ENCODE measurements at places on chromosomes 2 and 18.

DNA sequence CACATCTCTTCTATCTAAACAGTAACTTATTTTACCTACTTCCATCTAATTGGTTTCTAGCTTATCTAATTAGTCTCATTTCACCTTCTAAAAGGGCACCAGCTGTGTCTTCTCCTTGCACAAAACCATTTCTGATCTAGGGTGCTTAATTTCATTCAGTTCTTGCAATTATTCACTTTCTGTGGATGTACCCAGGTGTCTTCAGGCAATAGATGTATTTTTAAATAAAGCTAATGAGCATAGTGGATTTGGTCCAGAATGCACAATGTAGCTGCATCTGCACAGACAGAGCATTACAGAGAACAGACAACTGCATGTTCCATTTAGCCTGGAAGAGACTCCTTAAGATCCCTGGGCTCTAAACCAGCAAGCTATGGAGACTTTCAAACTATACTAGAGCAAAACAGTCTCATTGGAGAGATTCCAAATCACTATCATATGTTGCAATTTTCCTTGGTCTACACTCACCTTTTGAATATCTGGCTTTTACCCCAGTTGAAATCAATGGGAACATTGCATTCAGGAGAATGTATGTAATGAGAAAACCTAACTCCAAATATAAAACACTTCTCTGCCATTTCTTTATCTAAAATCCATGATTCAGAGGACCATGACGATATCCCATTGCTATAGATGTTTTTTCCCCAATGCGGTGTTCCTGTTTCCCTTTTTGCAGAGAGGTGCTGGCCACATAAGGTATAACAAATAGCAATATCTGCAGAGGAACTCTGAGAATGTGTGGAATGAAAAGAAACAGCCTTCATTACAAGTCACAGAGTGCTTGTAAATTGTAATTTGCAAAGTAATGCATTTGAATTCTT is 3.5 kb upstream of the RFX8 start:
- no peak for DNase-seq

- no peak for DNase-seq
Observed at GRCh38 chr2:168997794-168998193, 33.3 kb downstream of the ABCB11 start.

- no peak for DNase-seq
Observed at GRCh38 chr2:43838560-43839267, at the start of the genes ABCG5 and ABCG8. TSS of gene ABCG5 (minus strand) at chr2:43838839. CDS start at chr2:43838679, 160 bp downstream. TSS of gene ABCG8 (plus strand) at chr2:43838971. CDS start at chr2:43839054, 83 bp downstream.

GRCh38 chr2:65751408-65751807 is 319.0 kb upstream of the SPRED2 start:
- DNase-seq = peak; percentile 68
